Activated CD4-positive, alpha-beta memory T cell treated with anti-CD3 and anti-CD28 coated beads for 36 hours (primary cell): ENCODE measurements at places on chromosomes 4 and X. TPM values are rescaled to one million over a fixed set of nuclear protein-coding genes. Genes with fewer than 3 reads are reported as not detected.
A peak's percentile ranks its signal among the peaks of the same experiment; 100 is the strongest.

DNA sequence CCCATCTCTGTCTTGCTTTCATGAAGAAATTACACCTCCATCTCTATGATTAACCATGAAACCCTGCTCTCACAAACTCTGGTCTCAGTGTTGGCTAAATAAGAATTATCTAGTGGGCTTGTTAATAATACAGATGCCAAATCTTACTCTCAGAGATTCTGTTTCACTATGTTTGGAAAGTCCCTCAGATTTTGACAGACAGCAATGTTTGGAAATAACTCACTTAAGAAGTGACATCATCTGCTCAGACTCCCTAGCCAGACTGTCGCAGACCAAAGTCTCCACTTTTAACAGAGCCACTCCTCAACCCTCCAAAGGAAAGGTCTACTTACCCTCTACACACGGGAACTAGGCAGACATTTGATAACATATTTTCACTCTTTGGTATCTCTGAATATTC, 328.5 kb upstream of the FGF16 start:
- no peak for DNase-seq

DNA sequence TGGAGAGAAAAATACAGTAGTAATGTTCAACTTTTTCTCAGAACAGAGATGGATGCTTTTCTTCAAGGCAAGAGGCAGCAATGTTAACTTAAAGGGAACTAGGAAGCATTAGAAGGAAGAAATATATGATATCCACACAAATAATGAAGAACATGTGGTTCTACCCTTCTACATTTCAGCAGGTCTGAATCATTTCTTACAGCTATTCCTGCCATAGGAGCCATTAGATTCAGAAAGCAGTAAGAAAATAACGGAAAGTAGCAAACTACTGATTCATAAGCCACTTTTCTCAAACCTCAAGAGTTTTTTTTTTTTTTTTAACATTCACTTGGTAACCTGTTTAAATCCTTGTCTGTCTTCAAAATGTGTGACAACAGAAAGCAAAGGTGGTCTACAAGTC, 1251.6 kb upstream of the AGA start:
- no peak for DNase-seq

DNA sequence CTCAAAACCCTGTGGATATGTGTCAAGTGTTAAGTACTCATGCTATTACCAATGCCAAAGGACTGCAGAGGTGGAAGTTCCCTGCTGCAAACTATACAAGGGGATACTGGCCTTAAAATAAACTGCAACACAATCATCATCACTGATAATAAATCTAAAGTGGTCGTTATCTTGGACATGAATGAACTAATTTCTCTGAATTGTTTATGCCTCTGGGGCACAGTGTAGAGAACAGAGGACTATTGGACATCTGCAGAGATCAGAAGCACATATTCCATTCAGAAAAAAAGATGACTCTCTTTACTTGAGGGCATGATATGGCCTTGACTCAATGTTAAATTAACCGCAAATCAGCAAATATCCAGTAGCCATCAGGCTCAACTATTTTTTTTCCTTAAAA, 542.6 kb upstream of the IGFBP7 start:
- DNase-seq: no peak

DNA sequence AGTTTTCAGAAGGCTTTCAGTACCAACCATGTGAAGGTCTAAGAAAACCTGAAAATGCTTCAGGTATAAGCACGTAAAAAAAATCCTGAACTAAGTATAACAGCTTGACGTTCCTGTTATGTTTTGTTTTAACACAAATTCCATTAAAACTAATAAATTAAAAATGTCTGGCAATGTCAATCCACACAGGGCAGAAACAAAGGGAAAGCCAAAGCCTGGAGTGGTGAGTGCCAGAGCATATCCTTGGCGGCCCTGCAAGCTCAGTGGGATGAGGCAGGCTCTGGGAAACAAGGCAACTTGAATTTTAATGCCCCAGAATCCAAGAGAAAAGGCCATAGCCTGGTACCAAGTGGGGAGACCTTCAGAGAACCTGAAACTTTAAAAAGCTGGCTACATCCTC, 78.2 kb downstream of the EPHA5 start:
- DNase-seq: no peak

DNA sequence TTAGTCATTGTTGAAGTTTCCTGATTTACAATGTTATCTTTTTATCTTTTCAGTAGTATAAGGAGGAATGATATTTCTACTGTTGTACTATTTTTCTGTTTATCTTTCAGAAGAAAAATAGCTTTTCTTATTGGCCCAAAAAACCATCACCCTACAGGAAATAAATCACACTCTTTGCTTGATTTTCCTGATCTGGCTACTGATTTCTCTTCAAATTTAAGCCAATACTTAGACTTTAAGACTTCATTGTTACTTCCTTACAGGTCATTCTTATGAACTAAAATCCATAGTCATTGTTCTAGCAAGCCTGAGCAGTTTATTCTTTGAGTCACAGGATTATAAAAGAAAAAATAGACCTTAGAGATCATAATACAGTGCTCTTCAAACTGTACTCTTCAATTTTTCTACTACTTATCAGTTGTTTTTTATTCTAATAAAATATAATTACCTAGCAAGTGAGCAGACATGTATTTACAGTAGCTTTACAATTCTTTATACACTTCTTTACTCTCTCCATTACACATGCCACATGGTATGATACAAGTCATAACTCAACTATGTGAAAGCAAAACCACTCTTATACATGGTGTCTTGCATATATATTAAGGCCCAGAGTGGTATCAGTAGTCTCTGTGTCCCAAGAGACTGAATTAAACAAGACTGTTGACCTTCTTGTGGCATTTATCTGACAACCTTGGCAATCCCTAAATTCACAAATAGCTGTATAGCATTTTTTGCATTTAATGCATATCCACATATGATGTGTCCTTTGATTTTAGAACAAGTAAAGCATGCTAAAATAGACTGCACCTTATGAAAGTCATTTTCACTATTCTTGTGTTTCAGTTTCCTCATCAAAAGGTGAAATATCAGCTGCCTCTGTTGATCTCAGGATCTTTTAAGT, 47.9 kb downstream of the TET2 start:
- DNase-seq: no peak

DNA sequence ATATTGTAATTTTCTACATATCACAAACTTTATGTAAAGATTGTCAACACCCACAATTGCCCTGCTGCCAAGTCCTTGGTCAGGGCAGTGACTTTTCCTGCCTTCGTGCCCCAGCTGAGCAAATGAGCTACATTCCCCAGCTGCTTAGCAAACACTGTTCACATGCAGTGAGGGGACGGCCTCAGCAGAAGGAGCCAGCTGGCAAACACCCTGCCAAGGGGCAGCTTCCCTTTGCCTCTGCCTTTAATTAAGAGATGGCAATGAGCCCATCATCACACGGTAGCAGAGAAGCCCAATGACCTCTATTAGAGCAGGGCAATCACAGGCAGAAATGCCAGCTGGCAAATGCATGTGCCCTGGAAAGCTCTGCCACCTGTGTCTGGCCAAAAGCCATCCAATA, 253.4 kb downstream of the EPHA5 start:
- no peak for DNase-seq

GRCh38 chrX:79231662-79232061, 87.2 kb downstream of the GPR174 start:
- DNase-seq: peak; percentile 24

- DNase-seq: no peak
Measured at GRCh38 chr4:112266823-112267222, 18.9 kb downstream of the TIFA start.

GRCh38 chr4:47075919-47076318, 44.6 kb downstream of the GABRB1 start:
- no peak for DNase-seq

DNA sequence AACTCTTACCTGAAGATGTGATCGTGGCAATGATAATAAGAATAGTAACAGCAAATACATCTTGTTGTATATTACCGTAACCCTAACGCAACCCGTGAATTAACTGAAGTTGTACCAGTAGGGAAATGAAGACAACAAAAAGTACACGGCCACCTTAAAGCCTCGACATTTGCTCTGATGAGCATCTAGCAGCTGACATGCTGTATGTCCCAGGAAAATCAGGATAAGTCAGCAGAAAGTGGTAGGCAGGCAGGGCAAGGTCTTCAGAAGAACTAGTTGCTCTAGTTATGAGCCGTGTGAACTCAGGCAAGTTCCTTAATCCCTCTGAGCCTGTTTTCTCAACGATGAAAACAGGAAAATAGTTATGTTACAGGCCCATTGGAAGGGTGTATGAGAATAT, 7.7 kb upstream of the ASB5 start:
- no peak for DNase-seq

Gene ELK1
- total RNA-seq: 95.3 TPM

Gene PRRG3
- total RNA-seq: not detected

Gene OPN1LW
- not detected for total RNA-seq

Gene GLRB
- total RNA-seq: not detected

Gene GUF1
- 28.0 TPM for total RNA-seq

Gene PAPSS1
- total RNA-seq: 34.9 TPM

Gene PWWP3B
- total RNA-seq: not detected

Gene NFXL1
- 10.9 TPM for total RNA-seq

Gene HNRNPH2
- 32.5 TPM for total RNA-seq

Gene SPOCK3
- total RNA-seq: not detected

Gene LRPAP1
- total RNA-seq: 54.6 TPM

Gene RGN
- total RNA-seq: not detected

Gene KLKB1
- total RNA-seq: not detected
